Memory B cell (primary cell): ENCODE measurements at places on chromosomes 5 and 9.

DNA sequence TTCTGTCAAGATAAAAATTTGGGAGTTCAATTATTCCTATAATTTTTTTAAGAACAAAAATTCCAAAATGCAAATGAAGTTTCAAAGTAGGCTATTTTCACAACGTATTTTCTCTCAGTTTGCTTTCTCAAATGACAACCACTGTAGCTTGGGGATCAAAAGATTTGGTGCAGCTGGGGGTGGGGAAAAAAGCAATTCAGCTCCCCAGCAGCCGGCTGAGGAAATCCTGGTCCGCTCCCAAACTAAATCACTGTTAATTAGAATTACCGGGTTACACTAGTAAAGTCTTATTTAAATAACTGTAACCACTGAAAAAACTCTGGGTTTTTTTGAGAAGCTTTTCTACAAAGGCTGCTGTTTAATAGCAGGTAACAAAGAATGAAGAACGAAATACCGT is 5.7 kb downstream of the NR6A1 start:
- no peaks in the 10 kb centered on the region for H3K36me3 ChIP-seq
- H3K27me3 ChIP-seq, result peaks cover 22% of the 10 kb centered on the region
- H3K27ac ChIP-seq, result no peak overlapping the region

GRCh38 chr9:127485995-127486394 is 34.7 kb downstream of the LRSAM1 start:
- no peaks in the 10 kb centered on the region for H3K4me1 ChIP-seq
- peaks cover 29% of the 10 kb centered on the region for H3K36me3 ChIP-seq
- H3K4me3 ChIP-seq, result no peak overlapping the region

DNA sequence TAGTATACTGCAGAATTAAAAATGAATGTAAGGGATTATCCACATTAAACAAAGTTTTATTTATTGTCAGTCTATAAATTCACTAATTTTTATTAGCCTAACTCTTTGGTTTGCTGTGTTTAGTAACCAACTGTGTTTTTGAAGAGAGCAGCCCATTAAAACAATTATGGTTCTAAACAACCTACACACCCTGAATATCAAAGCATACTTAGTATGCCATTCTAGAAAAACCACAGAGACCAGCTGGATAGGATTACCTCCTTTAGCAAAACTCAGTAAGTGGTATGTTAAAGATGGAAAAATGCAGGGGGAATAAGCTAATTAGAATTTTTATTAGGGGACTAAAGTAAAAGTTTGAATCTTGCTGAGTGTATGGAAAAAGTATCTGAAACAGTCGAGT is 1981.7 kb upstream of the NUDT12 start:
- H3K27me3 ChIP-seq, result no peaks in the 10 kb centered on the region
- H3K36me3 ChIP-seq, result no peaks in the 10 kb centered on the region
- H3K27ac ChIP-seq, result no peak overlapping the region
- H3K4me3 ChIP-seq, result no peak overlapping the region

GRCh38 chr5:39202597-39203274 is 16.6 kb downstream of the FYB1 start:
- H3K36me3 ChIP-seq, result no peaks in the 10 kb centered on the region
- no peaks in the 10 kb centered on the region for H3K27me3 ChIP-seq
- peaks cover 7% of the 10 kb centered on the region for H3K4me1 ChIP-seq
- H3K27ac ChIP-seq, result no peak overlapping the region

DNA sequence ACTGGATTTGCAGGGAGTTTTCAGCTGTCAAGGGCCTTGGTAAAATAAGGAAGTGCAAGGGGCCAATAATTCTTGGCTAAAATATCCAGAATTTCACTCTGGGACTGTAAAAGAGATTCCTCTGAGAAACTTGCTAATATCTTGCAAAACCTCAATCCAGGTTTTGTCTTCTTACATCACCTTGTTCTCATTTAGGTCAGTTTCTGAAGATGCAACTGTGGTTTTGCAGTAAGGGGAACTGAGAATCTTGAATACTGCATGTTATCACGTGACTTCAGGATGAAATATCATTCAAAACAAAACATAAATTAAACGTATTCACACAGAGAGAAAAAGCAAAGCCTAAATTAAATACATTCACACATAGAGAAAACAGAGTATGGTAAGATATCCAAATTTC is 35.0 kb upstream of the RIC1 start:
- H3K36me3 ChIP-seq, result peaks cover 4% of the 10 kb centered on the region
- peak overlapping the region; percentile 49 for H3K27ac ChIP-seq
- H3K4me1 ChIP-seq, result peaks cover 24% of the 10 kb centered on the region
- H3K4me3 ChIP-seq, result peak overlapping the region; percentile 0
- DNase-seq, result peak; percentile 47

- peaks cover 9% of the 10 kb centered on the region for H3K4me1 ChIP-seq
- no peak overlapping the region for H3K4me3 ChIP-seq
- H3K27me3 ChIP-seq, result no peaks in the 10 kb centered on the region
- peaks cover 15% of the 10 kb centered on the region for H3K36me3 ChIP-seq
- H3K27ac ChIP-seq, result no peak overlapping the region
- DNase-seq, result no peak
These were observed 195.7 kb downstream of the AOPEP start for GRCh38 chr9:94922098-94922607.

DNA sequence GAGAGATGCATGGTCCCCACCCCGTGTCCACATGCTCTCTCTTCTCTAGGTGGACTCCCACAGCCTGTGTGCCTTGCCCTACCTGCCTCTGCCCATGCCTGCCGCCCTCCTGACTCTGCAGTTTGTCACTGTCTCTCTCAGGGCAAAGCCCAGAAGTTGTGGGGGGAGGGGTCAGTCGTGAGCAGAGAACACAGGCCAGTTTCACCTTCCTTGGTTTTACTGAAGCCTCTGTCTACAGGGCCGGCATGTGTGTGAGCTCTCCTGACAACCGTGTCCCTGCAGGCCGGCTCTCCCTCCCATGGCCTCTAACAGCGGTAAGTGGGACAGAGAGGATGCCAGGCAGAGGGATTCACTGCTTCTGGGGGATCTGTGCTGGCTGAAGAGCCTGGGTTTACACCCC is 43.5 kb upstream of the SLC25A51 start:
- peaks cover 11% of the 10 kb centered on the region for H3K27me3 ChIP-seq
- peaks cover 5% of the 10 kb centered on the region for H3K36me3 ChIP-seq
- DNase-seq, result no peak
- H3K27ac ChIP-seq, result no peak overlapping the region
- no peaks in the 10 kb centered on the region for H3K4me1 ChIP-seq

GRCh38 chr5:94469894-94470329 is 148.5 kb downstream of the KIAA0825 start:
- no peak overlapping the region for H3K4me3 ChIP-seq
- no peak for DNase-seq
- H3K36me3 ChIP-seq, result no peaks in the 10 kb centered on the region
- no peaks in the 10 kb centered on the region for H3K27me3 ChIP-seq
- H3K27ac ChIP-seq, result no peak overlapping the region
- H3K4me1 ChIP-seq, result no peaks in the 10 kb centered on the region

DNA sequence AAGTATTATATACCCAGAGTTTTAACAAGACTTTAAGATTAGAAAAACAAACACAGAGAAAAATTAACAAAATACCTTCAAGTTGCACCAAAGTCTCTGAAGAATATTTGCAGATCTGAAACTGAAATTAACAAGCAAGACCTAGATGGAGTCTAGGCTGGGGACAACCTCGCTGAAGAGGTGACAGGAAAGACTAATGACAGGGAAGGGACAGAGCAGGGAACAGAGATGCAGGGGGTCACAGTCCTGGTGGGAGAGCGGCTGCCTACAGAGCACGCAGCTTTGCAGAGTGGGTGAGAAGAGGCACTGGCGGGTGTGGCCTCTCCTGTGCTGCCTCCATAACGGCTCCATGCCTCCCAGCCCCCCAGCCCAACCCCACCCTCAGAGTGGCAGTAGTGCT is 13.5 kb downstream of the RETREG1 start:
- H3K36me3 ChIP-seq, result peaks cover 10% of the 10 kb centered on the region
- H3K4me3 ChIP-seq, result no peak overlapping the region
- peaks cover 8% of the 10 kb centered on the region for H3K4me1 ChIP-seq

- no peak overlapping the region for H3K4me3 ChIP-seq
- peaks cover 2% of the 10 kb centered on the region for H3K27me3 ChIP-seq
- H3K27ac ChIP-seq, result no peak overlapping the region
- H3K36me3 ChIP-seq, result no peaks in the 10 kb centered on the region
These were observed 69.4 kb downstream of the NPR3 start for GRCh38 chr5:32780508-32780919.

GRCh38 chr5:125002727-125003598 is 256.5 kb upstream of the ZNF608 start:
- peaks cover 27% of the 10 kb centered on the region for H3K4me1 ChIP-seq
- H3K4me3 ChIP-seq, result no peak overlapping the region
- H3K27me3 ChIP-seq, result no peaks in the 10 kb centered on the region
- H3K27ac ChIP-seq, result no peak overlapping the region
- no peaks in the 10 kb centered on the region for H3K36me3 ChIP-seq
- no peak for DNase-seq

GRCh38 chr5:174916227-174916626 is 191.8 kb downstream of the MSX2 start:
- no peak overlapping the region for H3K4me3 ChIP-seq
- peaks cover 2% of the 10 kb centered on the region for H3K4me1 ChIP-seq
- peaks cover 6% of the 10 kb centered on the region for H3K27me3 ChIP-seq

DNA sequence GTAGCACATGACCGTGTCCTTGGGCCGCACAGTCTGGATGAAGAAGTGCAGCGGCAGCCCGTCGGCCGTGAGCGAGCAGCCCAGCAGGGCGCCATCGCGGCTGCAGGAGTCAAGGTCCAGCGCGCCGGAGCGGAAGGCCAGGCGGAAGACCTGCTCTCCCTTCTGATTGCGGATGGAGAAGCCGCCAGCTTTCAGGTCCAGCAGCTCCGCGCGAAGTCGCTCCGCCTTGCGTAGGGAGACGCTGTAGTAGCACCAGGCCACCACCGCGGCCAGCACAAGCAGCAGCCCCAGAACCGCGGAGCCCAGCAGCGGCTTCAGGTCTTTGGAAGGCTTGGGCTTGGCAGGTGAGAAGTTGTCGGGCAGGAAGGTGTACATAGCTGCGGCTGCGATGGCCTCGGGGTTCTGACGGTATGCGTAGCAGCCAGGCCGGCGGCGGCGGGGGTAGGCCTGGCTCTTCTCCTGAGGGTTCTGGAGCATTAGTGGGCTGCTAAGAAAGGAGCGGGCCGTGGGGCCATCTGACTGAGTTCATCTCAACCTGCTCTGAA is 4.2 kb downstream of the MYORG start:
- H3K27ac ChIP-seq, result no peak overlapping the region
- H3K36me3 ChIP-seq, result peaks cover 8% of the 10 kb centered on the region
- peaks cover 7% of the 10 kb centered on the region for H3K4me1 ChIP-seq
- no peak for DNase-seq
- H3K4me3 ChIP-seq, result no peak overlapping the region

GRCh38 chr5:173196133-173196952 is 38.7 kb downstream of the NKX2-5 start:
- no peak for DNase-seq
- peaks cover 13% of the 10 kb centered on the region for H3K27me3 ChIP-seq
- no peak overlapping the region for H3K27ac ChIP-seq
- H3K4me3 ChIP-seq, result no peak overlapping the region
